ENCODE measurements at places on chromosomes 5 and 9. TPM values are rescaled to one million over a fixed set of nuclear protein-coding genes. Genes with fewer than 3 reads are reported as not detected.

JAKMIP2 gene
- 67.7 TPM for total RNA-seq

KIF12 gene
- 3.3 TPM for total RNA-seq

GRIN1 gene
- total RNA-seq: 31.2 TPM

DNA sequence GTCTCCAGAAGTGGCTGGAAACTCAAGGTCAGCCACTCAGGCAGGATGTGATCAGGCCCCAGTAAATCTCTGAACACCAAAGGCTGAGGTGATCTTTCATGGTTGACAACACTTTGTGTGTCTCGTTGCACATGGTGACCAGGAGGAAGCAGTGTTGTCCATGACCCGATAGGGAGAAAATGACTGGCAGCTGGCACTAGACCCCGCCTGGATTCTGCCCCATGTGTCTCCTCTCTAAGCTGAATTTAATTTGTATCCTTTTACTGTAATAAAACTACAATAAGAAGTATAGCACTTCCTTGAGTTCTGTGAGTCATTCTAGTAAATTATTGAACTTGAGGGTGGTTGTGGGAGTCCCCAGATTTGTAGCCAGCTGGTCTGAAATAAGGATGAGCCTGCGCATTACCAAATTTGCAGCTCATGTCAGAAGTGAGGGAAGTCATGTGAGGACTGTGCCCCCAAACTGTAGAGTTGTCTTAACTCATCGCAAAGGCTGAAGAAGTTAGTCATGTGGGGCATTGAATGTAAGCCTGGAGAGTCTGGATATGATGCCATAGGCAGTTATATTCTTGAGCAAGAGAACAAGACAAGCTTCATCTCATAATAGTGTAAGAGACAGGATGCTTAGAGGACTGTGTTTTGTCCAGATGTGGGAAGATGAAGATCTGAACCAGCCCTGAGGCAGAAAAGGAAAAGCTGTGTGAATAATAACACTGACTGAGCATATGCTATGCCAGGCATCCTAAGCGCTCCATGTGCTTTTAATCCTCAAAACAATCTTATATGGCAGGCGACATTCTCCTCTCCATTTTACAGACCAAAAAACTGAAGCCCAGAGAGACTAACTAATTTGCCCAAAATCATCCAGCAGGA lies 55.9 kb downstream of the TMEM215 start:
- DNase-seq: no peak

DNA sequence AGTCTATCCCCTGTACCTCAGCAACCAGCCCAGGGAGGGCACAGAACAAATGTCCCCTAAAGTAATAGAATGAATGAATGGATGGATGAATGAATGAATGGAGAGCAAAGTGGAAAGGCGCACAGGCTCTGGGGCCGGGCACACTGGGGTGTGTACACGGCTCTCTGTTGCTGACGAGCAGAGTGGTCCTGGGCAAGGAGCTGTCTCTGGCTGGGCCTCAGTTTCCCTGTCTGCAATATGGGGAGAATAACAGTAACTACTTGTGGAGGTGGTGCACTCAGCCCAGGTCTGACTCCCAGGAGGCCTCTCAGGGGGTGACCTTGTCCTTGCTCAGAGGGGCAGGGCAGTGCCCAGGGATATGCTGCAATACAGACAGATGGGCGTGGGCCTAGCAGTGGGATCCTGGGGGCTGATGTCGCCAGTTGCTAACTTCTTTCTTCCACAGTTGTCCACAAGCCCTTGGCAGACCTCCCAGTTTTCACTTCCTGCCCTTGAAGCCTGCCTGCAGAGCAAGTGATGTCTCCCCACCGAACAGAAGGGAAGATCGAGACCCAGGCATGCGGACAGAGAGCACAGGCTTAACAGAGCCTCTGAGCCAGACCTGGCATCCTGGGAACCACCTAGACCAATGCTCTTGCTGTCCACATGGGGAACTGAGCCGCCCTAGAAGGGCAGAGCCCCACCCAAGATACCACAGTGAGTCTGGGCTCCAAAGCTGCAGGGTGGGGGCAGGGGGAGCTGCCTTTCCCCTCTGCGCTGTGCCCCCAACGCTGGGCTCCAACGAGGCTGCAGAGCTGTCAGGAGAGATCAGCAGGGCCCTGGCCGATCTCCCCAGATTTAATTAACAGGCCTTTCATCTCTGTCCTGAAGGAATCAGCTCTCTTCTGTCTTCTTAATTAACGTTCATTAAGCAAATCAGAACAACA lies 13.6 kb upstream of the LAMC3 start:
- DNase-seq: no peak

GRCh38 chr5:347712-348284 lies 26.3 kb downstream of the AHRR start:
- no peak for DNase-seq

DNA sequence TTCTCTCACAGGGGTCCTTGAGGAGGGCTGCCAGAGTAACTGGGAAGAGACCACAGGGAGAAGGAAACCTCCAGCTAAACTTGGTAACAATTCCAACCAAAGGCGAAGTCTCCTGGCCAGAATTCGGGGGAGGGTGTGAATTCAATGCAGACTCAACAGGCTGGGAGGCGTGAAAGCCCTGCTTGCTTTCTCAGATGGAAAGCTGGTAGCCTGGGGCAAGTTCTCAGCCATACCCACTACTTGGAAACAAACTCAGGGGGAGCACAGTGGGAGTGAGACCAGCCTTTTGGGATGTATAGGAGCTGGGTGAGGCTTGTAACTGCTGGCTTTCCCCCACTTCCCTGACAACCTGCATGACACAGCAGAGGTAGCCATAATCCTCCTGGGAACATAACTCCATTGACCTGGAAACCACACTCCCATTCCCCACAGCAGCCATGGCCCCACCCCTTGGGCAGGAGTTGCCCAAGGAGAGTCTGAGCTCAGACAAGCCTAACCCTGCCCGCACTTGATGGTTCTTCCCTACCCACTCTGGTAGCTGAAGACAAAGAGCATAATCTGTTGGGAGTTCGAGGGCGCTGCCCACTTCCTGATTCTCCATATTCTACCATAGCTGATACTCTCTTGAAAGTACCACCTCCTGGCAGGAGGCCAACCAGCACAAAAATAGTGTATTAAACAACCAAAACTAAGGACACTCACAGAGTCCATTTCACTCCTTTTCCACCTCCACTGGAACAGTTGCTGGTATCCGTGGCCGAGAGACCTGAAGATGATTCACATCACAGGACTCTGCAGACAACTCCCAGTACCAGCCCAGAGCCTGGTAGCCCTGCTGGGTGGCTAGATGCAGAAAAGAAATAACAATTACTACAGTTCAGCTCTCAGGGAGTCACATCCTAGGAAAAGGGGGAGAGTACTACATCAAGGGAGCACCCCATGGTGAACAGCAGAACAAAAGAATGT lies 123.8 kb downstream of the FAM170A start:
- DNase-seq: no peak

DNA sequence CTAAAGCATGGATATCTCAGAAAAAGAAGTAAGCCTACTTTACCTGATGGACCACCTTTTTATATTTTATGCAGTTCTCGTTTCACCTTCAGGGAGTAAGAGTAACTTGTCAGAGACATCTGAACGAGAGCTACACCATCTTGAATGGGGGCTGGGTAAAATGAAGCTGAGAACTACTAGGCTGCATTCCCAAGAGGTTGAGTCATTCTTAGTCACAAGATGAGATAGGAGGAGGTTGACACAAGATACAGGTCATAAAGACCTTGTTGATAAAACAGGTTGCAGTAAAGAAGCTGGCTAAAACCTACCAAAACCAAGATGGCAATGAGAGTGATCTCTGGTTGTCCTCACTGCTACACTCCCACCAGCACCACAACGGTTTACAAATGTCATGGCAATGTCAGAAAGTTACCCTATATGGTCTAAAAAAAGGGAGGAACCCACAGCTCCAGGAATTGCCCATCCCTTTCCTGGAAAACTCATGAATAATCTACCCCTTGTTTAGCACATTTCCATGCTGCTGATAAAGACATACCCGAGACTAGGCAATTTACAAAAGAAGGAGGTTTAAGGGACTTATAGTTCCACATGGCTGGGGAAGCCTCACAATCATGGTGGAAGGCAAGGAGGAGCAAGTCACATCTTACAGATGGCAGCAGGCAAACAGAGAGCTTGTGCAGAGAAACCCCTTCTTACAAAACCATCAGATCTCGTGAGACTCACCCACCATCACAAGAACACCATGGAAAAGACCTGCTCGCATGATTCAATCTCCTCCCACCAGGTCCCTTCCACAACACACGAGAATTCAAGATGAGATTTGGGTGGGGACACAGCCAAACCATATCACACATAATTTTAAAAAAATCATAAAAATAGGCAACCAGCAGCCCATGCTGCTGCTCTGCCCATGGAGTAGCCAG lies 62.5 kb downstream of the GIN1 start:
- no peak for DNase-seq

All from occipital lobe (tissue), 3 donors.